ENCODE measurements at places on chromosomes 2 and 18.

- no peak overlapping the region for H3K27ac ChIP-seq
- H3K4me1 ChIP-seq, result peaks cover 89% of the 10 kb centered on the region
- H3K4me3 ChIP-seq, result no peak overlapping the region
- no peaks in the 10 kb centered on the region for H3K36me3 ChIP-seq
Observed at GRCh38 chr2:157789256-157789655, 86.9 kb downstream of the ACVR1 start.

GRCh38 chr2:46679761-46680160 lies 200.4 kb downstream of the TMEM247 start:
- no peak overlapping the region for H3K27ac ChIP-seq
- no peak for DNase-seq
- H3K27me3 ChIP-seq, result no peaks in the 10 kb centered on the region
- H3K4me1 ChIP-seq, result peaks cover 11% of the 10 kb centered on the region
- no peak overlapping the region for H3K4me3 ChIP-seq

- H3K4me1 ChIP-seq, result peaks cover 33% of the 10 kb centered on the region
- H3K27ac ChIP-seq, result no peak overlapping the region
- H3K4me3 ChIP-seq, result no peak overlapping the region
- H3K36me3 ChIP-seq, result no peaks in the 10 kb centered on the region
- DNase-seq, result no peak
- no peaks in the 10 kb centered on the region for H3K27me3 ChIP-seq
Observed at GRCh38 chr2:197113275-197113711, 186.8 kb upstream of the PGAP1 start.

GRCh38 chr2:203673933-203674332 lies 32.5 kb upstream of the CD28 start:
- H3K27me3 ChIP-seq, result no peaks in the 10 kb centered on the region
- DNase-seq, result no peak
- H3K27ac ChIP-seq, result no peak overlapping the region
- H3K4me3 ChIP-seq, result no peak overlapping the region

DNA sequence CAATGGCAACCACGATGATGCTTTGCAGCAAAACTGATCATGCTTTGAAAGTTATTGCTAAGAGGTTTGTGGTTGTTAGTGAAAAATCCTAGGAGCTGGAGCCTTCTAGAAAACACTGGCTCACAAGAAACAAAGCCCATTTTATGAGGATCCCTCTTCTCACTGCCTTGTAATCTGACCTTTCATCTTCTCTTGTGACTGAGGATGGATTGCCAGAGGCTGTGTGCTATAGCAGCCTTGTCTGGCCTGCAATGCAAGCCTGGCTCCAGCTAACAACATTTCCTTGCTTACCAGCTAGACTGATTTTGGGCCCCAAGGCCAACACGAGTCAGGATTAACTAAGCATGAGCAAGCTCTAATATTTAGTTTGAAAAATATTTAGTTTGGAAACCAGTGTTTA lies 13.1 kb downstream of the PIEZO2 start:
- no peak overlapping the region for H3K4me3 ChIP-seq
- H3K27me3 ChIP-seq, result no peaks in the 10 kb centered on the region
- H3K4me1 ChIP-seq, result no peaks in the 10 kb centered on the region

GRCh38 chr2:22375096-22375495 lies 1009.9 kb upstream of the KLHL29 start:
- no peaks in the 10 kb centered on the region for H3K4me1 ChIP-seq
- H3K27ac ChIP-seq, result no peak overlapping the region
- no peak for DNase-seq
- no peaks in the 10 kb centered on the region for H3K27me3 ChIP-seq
- H3K36me3 ChIP-seq, result no peaks in the 10 kb centered on the region

- no peak overlapping the region for H3K27ac ChIP-seq
- no peak overlapping the region for H3K4me3 ChIP-seq
- no peaks in the 10 kb centered on the region for H3K4me1 ChIP-seq
- H3K36me3 ChIP-seq, result peaks cover 46% of the 10 kb centered on the region
Observed at GRCh38 chr2:24806661-24807036, 13.4 kb downstream of the CENPO start.

- no peaks in the 10 kb centered on the region for H3K36me3 ChIP-seq
- no peak overlapping the region for H3K27ac ChIP-seq
- peaks cover 41% of the 10 kb centered on the region for H3K4me1 ChIP-seq
- H3K4me3 ChIP-seq, result no peak overlapping the region
Observed at GRCh38 chr2:239282448-239283287, 118.2 kb downstream of the HDAC4 start.

DNA sequence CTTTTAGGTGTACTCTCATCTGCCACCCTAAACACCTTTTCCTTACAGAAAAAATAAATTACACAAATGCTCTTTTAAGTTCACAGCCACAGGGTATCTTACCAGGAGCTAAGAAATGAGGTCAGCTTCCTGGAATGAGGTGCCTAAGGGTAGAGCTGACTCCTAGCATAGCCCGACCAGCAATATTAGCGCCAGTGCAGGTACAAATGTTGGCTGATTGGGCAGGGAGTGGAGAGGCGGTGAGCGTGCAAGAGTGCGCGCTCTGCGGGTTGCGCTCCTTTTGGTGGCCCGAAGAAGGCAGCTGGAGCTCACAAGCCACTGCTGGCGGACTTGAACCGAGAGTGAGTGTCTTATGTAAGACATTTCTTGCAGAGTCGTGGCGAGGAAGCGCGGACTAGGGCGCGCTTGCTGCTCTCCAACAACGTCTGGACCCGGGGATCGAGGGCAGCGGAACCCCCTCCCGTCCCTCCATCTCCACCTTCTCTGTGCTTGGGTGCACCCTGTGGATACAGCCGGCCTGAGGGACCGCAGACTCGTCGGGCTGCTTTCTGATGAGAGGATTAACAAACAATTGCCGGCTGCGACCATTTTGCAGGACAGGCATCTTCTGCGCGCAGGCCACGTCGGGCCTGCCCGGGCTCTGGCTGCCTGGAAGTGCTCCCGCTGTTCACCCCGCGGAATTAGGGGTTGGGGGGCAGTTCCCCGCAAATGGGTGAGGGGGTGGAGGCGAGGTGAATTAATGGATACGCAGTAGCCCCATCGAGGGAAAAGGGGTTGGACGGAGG lies 17.3 kb downstream of the BOLA3 start:
- no peaks in the 10 kb centered on the region for H3K27me3 ChIP-seq
- no peak overlapping the region for H3K27ac ChIP-seq
- H3K4me1 ChIP-seq, result no peaks in the 10 kb centered on the region
- H3K4me3 ChIP-seq, result no peak overlapping the region

GRCh38 chr18:10420561-10421352 lies 33.7 kb upstream of the APCDD1 start:
- no peak for DNase-seq
- H3K36me3 ChIP-seq, result no peaks in the 10 kb centered on the region
- no peaks in the 10 kb centered on the region for H3K27me3 ChIP-seq

DNA sequence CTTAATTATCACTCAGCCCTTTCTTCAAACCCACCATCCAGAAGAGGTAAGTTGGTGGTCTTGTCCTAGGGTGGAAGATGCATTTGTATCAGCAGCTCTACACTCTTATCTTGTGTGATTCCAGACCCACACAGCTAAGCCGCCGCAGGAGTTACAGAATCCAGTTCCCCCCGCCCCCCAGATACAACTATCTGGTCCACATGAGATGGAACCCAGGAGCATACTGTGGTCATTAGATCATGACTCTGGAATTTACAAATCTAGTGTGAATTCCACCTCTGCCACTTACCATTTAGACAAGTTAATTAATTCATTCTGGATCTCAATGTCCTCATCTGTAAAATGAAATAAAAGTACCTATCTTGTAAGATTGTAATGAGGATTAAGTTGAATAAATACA lies 486.4 kb downstream of the BCL11A start:
- H3K4me1 ChIP-seq, result no peaks in the 10 kb centered on the region
- DNase-seq, result no peak
- H3K27me3 ChIP-seq, result no peaks in the 10 kb centered on the region
- no peak overlapping the region for H3K27ac ChIP-seq
- H3K36me3 ChIP-seq, result no peaks in the 10 kb centered on the region
- H3K4me3 ChIP-seq, result no peak overlapping the region

DNA sequence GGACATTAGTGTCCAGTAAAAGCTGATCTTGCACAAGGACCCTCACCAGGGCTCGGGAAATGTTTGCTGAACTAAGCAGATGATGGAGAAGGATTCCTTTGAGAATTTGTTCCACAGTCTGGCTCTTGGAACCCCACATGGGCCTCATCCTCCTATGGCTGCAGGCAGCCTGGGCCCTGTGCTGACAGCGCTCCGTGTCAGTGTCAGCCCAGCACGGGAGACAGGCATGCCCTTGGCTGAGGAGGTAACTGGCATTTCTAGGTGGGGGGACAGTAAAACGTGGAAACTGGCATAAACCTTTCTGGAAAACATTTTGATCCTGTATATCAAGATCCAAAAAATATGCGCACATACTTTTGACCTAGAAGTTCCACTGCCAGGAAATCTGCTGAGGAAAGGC lies 10.5 kb downstream of the PTMA start:
- H3K4me1 ChIP-seq, result peaks cover 35% of the 10 kb centered on the region
- peaks cover 17% of the 10 kb centered on the region for H3K36me3 ChIP-seq
- no peak overlapping the region for H3K4me3 ChIP-seq
- H3K27ac ChIP-seq, result no peak overlapping the region
- H3K27me3 ChIP-seq, result 0 out of 2 replicates have a peak, but pooled peaks cover 2% of the 10 kb centered on the region
- DNase-seq, result no peak

DNA sequence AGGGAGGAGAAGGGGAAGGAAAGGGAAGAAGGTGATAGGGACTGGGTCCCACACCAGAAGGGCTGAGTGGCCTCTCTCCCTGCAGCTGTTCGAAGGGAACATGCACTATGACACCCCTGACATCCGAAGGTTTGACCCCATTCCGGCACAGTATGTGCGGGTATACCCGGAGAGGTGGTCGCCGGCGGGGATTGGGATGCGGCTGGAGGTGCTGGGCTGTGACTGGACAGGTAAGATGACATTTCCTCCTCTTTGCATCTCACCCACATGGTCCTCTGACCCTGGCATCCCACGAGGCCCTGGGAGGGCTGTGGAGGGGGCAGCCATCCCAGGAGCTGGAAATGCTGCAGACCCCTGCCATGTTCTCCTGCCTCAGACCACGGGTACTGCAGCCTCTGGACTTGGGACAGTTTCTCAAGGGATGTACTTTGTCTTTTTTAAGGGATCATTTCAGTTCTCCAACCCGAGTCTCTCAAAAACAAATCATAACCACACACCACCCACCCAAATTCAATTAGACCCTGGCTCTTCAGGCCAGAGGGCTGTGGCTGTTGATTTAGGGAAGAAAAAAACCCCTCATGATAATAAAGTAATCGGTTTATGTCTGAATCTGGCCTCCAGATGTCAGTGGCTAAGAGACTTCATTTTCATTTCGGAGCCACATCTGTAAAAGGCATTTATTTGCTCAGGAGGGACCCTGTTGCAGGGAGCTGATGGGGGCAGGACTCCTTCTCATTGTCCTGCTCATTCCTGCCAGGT lies 63.5 kb downstream of the NRP2 start:
- peaks cover 20% of the 10 kb centered on the region for H3K4me1 ChIP-seq
- H3K27ac ChIP-seq, result no peak overlapping the region

GRCh38 chr18:63073481-63073880 lies 246.1 kb downstream of the BCL2 start:
- no peak overlapping the region for H3K4me3 ChIP-seq
- H3K27me3 ChIP-seq, result no peaks in the 10 kb centered on the region

DNA sequence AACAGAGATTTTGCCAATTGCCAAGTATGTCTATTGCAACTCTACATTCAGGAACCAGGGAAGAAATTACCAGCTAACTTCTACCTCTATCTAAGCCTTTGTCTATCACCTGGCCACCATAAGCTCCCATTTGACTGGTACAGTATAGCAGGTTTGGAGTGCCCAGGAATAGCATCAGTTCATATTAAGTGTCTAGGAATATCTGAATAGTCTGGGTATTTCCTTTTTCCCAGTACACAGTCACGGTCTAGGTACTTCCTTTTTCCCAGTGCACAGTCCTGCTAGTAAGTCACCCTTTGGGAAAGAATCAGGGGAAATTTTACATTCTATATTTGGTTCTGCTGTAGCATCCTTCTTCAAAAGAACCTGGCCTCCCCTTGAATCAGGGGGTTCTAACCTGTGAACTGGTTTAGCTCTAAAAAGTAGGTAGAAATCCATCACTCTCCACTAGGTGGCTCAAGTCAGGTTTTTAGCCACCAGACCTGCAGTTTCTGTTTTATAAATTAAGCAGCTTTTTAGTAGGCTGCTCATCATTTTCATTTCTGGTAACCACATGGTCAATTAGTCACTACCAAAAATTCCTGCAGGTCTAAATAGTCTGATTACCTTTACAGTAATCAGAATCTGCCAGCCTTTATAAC lies 49.3 kb upstream of the DNAJC10 start:
- H3K27ac ChIP-seq, result no peak overlapping the region
- H3K36me3 ChIP-seq, result no peaks in the 10 kb centered on the region
- no peak overlapping the region for H3K4me3 ChIP-seq

DNA sequence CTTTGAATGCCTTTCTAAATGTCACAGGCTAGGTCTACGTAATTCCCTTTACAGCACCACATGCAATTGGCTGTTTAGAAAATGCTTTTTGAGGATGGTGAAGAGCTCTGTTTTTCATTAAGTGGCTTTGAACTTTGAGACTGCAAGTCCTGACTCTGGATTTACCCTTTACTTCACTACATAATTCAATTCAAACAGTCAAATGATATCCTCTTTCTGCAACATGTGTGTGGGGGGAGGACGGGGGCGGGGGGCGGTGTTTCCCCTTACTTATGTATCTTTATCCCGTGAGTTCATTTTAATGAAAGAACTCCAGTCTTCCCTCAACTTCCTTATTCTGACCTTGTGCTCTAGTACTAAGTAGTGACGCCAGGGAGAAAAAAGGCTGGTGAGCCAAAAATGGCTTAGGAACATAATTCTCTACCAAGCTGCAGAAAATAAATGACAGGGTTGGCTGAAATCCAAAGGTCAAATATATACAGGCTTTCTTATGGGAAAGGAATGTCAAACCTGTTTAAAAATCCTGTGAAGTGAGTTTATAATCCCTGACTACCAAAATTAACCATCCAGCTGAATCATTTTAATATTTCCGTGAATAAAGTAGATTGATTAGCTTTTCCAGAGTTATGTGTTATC lies 119.6 kb downstream of the SLC8A1 start:
- no peaks in the 10 kb centered on the region for H3K36me3 ChIP-seq
- no peaks in the 10 kb centered on the region for H3K4me1 ChIP-seq
- no peak for DNase-seq
- no peaks in the 10 kb centered on the region for H3K27me3 ChIP-seq

DNA sequence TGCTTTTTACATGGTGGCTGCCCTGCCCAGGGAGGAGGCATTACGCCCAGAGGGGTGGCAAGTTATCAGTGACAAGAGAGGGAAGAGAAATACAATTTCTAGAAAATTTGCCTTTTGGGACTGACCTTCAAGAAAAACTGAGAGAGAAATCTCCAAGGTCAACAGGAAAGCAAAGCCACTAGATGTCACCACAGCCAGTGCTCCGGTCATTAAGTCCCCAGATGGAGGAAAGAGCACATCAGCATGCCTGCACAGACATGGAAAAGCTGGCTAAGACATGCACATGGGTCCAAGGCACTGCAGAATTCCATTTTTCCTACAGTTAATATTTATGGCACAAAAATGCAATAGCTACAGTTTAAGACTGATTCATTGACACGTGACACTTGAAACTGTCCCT lies 21.0 kb downstream of the FHL2 start:
- peaks cover 93% of the 10 kb centered on the region for H3K4me1 ChIP-seq
- H3K27ac ChIP-seq, result peak overlapping the region; percentile 92
- H3K36me3 ChIP-seq, result peaks cover 89% of the 10 kb centered on the region
- no peaks in the 10 kb centered on the region for H3K27me3 ChIP-seq
- DNase-seq, result no peak
